ENCODE measurements at places on chromosomes 7 and 10.

DNA sequence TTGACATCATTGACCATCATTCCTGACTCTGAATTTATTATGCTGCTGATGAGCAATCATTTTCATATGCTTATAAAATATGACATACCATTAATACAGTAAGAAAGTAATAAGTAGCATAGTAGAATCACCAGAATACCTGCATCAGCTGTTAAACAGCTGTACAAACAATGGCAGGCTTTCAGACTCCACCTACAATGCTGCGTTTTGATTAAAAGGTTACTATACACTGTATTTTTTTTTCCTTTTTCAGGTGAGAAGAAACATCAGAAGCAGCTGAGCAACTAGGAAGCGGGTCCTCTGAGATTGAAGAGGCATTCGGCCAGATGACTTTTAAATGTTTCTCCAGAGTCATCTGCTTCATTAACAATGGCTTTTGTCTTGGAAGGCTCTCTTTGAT, 7.1 kb downstream of the ASNS start:
- no peak for DNase-seq

GRCh38 chr7:56483861-56484550, 367.8 kb upstream of the NUPR2 start:
- DNase-seq, result no peak

DNA sequence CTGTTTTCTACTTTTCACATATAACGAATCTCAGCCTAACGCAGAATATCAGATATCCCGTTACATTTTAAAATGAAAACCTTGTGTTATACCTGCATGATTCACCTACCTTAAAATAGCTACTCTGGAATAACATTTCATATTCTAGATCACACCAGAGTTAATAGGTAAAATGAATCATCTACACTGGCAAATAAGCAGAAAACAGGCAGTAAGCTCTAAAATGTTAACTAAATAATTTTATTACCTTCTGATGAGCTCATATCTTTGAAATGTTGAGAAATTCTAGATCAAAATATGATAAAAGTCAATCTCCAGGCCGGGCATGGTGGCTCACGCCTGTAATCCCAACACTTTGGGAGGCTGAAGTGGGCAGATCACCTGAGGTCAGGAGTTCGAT, 71.3 kb downstream of the CPEB3 start:
- DNase-seq, result no peak

GRCh38 chr7:127954357-127954748, 76.9 kb downstream of the LRRC4 start:
- no peak for DNase-seq

GRCh38 chr7:39186671-39187070, 209.0 kb downstream of the POU6F2 start:
- no peak for DNase-seq

DNA sequence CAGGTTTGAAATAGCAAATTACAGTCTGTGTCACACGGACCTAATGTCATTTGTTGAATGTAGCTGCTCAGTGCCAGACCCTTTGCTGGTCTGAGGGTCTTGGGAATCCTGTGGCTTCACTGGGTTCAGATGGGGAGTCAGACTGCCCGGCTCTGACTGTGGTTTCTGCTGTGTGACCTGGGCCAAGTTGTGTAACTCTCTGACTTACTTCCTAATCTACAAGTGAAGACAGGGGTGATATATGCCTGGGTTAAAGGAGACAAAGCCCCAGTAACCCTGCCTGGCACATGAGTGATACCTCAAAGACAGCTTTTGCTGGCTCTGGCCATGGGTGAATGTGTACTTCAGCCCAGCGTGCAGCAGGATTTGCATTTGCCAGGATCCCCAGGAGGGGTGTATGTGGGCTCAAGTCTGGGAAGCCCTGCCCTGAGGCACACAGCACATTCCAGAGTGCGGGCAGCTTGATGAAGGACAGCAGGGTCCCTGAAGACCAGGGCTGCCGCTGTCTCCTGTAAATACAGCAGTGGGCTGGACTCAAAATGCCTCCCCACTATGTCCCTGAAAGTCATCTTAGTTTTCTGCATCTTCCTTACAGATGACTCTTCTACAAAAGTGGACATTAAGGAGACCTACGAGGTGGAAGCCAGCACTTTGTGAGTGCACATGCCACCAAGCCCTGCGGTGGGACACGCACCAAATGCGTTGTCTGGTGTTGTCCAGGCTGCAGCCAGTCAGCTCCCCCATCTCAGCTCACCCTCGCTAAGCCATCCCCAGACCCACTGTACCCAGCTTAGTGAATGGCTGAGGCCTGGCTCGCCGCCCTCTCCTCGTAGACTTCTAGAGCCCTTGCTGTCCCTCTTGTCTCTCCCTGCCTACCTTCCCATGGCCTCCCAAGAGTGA, 16.4 kb downstream of the NACAD start:
- no peak for DNase-seq

DNA sequence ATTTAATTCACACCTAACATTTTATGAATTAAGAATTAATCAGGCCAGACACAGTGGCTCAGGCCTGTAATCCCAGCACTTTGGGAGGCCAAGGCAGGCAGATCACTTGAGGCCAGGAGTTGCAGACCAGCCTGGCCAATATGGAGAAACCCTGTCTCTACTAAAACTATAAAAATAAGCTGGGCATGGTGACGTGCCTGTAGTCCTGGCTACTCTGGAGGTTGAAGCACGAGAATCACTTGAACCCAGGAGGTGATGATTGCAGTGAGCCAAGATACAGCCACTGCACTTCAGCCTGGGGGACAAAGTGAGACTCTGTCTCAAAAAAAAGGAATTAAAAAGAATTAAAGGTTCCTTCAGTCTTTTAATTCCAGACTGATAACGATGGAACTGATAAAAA, 11.1 kb downstream of the LARP4B start:
- DNase-seq, result no peak

GRCh38 chr7:50207686-50208255, 96.7 kb upstream of the IKZF1 start:
- no peak for DNase-seq

- DNase-seq, result no peak
Measured at GRCh38 chr10:98078774-98079173, 48.4 kb upstream of the CRTAC1 start.

DNA sequence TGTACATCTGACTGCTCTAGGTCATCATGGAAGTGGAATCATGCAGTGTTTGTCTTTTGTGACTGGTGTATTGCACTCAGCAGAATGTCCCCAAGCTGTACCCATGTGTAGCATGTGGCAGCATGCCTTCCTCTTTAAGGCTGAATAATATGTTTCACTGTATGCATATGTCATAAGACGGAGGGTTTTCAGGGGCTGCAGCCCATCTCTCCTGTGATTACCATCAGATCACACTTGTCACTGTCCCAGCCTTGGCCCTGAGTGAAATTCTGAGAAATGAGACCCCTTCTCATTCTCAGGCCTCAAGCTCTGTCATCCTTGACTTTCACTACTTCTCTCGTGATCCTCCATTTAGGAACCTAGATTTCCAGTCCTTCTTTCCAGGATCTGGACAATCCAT, 50.0 kb downstream of the CPXM2 start:
- no peak for DNase-seq

DNA sequence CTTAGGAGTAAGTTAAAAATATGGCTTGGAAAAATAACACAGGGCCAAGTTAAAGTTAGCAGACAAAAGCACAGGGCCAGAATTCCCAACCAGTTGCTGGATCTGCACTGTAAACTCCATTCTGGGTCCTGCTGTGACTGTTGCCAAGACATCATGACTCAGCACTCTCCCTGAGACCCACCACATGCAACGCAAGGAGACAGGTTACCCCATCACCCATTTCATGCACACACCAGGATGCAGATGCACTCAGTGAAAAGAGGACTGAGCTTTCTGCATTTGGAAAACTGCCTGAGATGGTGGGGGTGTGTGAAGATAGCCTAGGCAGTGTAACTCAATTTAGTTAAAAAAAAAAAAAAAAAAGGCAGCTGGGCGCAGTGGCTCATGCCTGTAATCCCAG, 97.6 kb upstream of the ZNF438 start:
- peak; percentile 59 for DNase-seq

DNA sequence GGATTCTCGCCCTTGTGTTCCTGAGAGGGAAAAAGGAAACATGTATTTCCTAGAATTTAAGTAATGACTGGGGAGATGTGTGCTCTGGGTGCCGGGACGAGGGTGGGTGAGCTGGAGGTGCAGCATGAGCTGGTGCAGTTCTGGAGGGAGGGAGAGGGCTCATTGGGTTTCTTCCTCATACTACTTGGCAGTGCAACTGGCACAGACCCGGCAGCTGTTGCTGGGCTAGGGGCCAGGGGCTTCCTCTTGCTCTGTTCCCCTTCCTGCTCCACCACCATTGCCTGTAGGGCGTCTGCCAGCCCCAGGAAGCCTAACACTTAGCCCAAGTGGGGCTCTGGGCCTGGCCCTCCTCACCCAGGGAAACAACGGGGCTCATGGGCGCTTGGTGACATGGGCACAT, 5.9 kb downstream of the RET start:
- DNase-seq, result no peak

DNA sequence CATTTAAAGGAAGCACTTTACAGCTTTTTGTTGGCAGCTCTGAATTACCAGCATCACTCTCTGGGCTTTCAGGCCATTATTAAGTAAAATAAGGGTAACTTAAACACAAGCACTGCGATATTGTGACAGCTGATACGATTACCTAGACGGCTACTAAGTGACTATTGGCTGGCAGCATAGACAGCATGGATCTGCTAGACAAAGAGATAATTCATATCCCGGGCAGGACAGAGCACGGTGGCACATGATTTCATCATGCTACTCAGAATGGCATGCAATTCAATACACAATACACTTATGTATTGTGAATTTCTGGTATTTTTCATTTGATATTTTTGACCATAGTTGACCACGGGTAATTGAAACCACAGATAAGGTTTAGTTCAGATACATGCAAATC, 522.0 kb upstream of the LRRN3 start:
- no peak for DNase-seq
